ENCODE measurements at places on chromosomes 6 and 20. TPM values are rescaled to one million over a fixed set of nuclear protein-coding genes. Genes with fewer than 3 reads are reported as not detected.

DNA sequence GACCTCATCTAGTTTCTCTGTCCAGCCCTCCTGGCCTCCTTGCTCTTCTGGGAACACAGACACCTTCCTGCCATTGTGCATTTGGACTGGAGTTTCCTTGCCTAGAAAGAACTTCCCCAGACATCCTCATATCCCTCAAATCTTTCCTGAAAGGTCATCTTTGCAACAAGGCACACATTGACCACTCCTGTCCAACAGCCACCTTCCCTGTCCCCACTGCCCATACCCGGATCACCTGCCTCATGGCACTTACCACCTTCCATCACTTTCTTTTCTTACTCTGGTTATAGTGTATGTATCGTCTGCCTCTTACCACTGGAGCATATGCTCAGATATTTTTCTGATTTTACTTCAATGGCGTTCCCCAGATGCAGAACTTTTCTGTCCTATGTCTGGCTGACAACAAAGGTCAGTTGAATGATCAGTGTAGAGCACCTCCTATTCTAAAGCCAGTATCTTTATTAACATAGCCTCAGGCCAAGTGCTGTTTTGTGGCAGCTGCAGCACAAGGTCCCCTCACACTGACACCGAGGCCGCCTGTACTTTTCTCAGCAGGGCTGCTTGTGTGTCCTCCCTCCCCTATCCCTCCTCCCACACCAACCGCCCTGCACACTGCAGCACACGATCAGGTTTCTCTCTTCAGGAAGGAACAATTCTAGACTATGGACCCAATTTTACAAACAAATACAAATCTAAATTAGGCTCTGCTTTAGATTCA is 4.1 kb downstream of the HLA-C start:
- DNase-seq = no peak

GRCh38 chr6:42229506-42230119 is 12.0 kb upstream of the MRPS10 start:
- no peak for DNase-seq

DNA sequence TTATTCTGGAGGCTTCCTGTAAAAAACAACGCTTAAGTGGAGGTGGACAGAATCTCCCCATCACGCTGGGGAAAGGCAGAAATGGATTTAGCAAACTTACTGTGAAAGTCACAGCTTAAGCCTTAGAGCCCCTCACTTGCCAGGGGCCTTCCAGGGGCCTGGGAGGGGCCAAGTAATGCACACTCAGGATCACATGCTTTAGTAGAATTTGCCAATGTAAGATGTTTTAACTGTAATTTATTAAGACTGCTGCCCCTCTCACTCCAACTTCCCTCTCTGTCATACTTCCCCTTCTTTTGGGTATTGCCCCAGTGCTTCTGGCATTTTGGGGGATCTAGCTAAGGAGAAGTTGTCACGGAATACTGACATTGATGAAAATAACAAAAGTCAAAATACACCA is 12.6 kb upstream of the ADA start:
- no peak for DNase-seq

- peak; percentile 42 for DNase-seq
Measured at GRCh38 chr6:122207794-122208193, 191.7 kb upstream of the HSF2 start.

DNA sequence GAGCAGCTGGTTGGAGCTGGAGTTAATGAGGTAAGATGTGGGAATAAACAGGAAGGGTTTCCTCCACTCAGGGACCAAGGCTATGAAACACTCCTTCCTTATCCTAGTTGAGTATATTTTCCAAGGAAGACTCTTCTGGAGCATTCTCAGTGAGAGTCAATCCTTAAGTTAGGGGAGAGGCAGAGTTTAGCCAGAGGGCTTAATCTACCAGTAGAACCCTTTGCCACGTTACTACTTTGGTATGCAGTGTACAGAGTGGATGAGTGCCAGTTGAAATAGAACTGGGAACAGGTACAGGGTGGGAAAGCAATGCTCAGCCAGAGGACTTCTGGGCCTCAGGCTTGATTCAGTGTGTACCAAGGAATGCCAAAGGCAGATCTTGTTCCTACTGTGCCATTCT is 114.3 kb downstream of the UBE3D start:
- DNase-seq = no peak

DNA sequence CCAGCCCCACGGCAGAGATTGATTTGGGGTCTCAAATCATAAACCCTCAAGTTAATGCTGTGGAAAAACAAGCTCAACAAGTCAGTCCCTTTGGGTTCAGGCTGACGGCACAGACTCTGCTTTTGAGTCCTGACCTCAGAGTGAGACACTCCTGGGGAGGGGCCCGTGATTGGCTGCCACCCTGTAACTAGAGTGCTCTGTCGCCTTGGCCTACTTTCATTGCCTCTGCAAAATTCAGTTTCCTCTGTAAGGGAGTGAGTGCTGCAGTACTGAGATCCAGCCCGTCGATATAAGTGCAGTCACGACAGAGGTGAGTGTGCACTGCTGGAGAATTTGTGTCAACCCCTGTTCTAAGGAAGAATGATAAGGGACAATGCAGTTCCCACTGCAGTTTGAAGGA is 105.6 kb downstream of the ANKS1A start:
- no peak for DNase-seq

GRCh38 chr6:117557951-117558350 is 44.4 kb downstream of the GOPC start:
- DNase-seq = no peak

DNA sequence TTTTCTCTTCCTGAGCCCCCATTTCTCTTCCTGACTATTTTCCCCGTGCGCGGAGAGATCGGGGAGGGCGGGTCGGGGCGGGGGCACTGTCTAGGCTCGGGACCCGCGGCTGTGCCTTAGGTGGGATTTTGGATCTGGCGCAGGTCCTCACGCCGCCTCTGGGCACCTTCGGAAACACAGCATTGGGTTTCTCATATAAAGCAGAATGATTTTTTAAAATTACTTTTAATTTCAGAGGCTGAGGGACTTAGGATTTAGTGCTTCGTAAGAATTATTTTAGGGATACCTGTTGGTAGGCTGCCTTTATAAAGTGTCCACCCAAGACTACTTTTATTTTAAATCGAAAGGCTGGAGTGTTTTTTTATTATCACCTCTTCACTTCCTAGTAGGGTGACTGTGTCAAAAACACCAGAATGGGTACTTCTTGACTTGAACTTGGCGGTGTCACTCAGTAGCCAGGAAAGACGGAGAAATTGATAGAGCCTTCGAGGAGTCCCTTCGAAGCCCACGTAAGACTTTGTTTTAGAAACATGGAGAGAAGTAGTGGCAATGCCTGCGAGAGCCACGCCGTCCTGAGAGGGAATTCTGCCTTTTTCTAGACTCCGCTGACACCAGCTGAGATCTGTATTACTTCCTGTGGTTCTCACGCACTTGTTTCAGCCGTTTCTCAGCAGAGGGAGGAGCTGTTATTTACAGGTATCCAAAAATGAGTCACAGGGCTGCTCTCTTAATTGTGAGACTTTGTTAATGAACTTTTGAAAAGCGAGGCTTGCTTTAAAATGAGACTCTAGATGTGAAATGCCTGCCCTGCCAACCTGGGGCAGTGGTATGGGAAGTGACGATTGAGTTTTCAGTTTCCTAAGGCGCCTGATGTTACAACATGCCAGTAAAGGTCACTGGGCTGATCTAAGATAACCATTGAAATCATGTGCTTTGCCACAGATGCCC is 667 bp downstream of the STX11 start:
- DNase-seq = no peak

GRCh38 chr20:60411813-60412212 is 453.6 kb downstream of the CDH26 start:
- no peak for DNase-seq

DNA sequence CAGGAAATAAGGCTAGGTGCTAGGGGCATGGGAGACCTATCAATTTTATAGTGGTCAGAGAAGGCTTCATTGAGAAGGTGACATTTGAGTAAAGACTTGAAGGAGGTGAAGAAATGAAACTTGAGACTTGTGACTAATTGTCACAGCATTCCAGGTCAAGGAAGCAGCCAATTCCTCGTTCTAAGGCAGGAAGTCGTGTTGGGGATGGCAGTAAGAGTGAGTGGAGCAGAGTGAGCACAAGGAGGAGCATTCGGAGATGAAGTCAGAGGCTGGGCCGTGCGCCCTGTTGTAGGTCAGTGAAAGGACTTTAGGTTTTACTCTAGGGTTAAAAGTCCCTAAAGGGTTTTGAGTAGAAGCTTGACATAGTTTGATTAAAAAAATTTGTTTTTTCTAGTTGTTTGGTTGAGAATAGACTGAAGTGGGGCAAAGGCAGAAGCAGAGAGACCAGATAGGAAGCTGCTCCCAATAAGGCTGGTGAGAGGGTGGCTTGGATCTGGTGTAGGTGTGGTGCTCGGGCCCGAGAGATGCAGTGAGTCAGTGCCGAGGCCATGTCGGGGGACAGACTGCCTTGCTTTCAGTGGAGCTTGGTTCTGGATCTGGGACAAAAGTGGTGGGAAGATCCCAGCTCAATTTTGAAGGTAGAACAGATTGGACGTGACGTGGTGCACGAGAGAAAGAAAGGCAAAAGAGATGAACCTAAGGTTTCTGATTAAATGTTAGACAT is 2.6 kb upstream of the RSPH3 start:
- peak; percentile 67 for DNase-seq

- no peak for DNase-seq
Measured at GRCh38 chr20:25460566-25461280, 53.2 kb downstream of the GINS1 start.

- DNase-seq = no peak
Measured at GRCh38 chr20:53488775-53489272, 104.8 kb downstream of the ZNF217 start.

GRCh38 chr6:2857185-2857579 is 15.5 kb upstream of the SERPINB1 start:
- DNase-seq = no peak

- DNase-seq = no peak
Measured at GRCh38 chr6:29806387-29806786, 21.2 kb upstream of the HLA-G start.

GRCh38 chr6:74749211-74750147 is 456.4 kb downstream of the COL12A1 start:
- peak; percentile 87 for DNase-seq

- DNase-seq = peak; percentile 60
Measured at GRCh38 chr6:135830452-135830881, 21.0 kb upstream of the PDE7B start.

Gene EPM2A
- 6.2 TPM for total RNA-seq

Gene HTR1E
- total RNA-seq = not detected

Gene ADGRG6
- 89.2 TPM for total RNA-seq

Gene EFCAB8
- total RNA-seq = 0.41 TPM

Gene UNC5CL
- total RNA-seq = 0.27 TPM

Gene EYS
- total RNA-seq = 0.07 TPM

Measured in astrocyte (in vitro differentiated cells and primary cell).